ENCODE measurements at places on chromosomes 13 and 19.

DNA sequence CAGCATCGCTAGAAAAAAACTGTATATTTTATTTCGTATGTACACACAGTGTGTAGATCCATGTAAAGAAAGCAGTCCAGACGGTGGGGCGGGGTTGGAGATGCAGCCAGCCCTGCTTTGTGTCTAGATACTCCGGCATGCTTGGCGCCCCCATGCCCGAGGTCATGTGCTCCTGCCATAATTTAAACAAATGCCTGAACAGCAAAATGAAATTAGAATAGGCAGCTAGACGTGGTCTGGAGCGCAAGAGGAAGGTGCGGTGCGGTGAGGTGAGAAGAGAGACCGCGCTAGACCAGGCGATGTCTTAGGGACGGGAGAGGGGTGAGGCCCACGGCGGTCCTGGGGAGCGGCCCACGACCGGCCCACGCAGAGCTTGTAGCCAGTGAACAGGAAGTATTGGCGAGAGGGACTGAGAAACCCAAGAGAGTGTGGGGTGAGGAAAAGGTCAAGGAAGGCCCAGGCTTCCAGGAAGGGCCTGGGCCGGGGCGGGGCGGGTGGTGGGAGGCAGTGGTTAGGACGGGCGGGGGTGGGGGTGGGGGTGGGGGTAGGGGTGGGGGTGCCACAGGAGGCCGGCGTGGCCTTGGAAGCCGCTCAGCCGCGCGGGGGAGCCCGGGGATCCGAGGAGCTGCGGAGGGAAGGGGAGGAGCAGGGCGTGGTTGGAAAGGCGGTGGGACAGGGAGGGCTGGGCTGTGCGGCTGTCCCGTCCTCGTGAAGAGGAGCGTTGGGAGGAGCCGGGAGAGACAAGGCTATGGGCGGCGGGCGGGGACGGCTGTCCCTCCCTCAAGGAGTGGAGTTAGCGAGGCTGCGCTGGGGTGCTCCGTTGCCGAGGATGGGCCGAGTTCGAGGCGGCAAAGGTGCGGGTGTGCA lies 254.7 kb upstream of the SGCG start:
- peak; percentile 83 for DNase-seq

- no peak for DNase-seq
These were observed 168.3 kb upstream of the SLITRK1 start for GRCh38 chr13:84050536-84050935.

- DNase-seq = no peak
These were observed 16.0 kb downstream of the RFX1 start for GRCh38 chr19:13990085-13990484.

DNA sequence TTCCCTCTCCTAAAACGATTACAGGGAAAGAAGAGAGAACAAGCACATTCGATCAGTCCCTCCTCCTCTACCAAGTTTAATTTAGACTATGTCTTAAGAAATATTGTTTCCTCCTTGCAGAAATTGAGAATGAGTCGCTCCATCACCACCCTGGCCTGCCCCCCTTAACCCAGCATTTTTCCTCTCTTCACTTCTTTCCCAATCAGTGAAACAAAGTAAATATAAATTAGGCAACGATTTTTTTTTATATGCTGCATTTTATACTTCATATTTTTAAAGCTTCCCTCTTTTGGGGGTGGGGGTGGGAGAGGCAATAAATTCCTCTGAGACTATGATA lies 300.0 kb downstream of the SPRY2 start:
- no peak for DNase-seq

DNA sequence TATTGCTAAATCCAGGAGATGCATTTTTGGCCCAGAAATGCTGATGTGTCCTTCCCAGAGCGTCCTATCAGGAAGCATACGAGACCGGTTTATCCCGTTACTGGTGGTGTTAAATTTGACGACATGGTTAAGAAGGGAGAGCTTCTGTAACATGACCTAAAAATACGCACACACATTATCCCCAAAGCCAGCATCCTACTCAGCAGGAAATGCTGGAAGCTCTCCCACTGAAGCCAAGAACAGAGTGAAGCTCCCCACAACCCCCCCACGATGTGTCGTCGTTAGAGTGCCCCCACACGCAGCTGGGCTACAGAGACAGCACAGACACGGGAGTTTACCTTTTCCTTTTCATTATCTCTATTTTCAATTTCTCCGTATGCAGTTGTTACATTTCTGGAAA lies 45.1 kb upstream of the MCF2L start:
- no peak for DNase-seq

GRCh38 chr19:7483720-7484201 lies 5.1 kb downstream of the PEX11G start:
- no peak for DNase-seq

- DNase-seq = no peak
These were observed 1472.6 kb downstream of the UQCRFS1 start for GRCh38 chr19:27740396-27740795.

DNA sequence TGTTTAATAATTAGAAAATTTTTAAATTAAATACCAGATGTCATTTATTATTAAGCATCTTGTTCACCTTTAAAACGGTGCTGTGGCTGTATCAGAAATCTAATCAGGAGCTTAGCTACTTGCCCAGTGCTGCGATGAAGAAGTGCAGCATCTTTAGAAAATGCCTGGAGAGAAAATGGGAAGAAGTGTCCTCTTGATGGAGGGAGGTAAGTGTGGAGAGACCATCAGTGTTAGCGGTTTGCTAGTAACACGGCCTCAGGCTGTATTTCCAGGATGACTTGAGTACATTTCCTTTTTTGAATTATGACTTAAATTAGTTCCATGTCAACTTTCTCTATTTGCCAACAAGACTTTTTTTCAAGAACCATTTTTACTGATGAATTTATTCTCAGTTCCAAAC lies 74.1 kb downstream of the SHISA2 start:
- no peak for DNase-seq

DNA sequence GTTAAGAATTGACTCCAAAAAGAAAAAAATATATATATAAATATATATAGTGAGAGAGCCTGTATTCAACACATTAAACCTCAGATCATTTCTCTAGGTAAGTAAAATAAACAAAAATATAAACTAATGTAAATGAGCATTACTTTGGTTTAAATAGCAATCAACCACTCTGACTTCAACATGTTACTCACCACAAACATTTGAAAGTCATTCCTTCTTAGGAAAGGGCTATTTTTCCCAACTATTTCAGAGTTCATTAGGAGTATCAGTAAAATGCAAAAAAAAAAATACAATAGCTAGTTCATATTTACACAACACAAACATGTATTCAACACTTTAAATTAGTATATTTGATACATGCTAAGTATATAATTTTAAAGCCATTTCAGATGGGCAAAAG lies 40.5 kb downstream of the KLF12 start:
- DNase-seq = no peak

GRCh38 chr19:54535601-54536000 lies 33.0 kb downstream of the LAIR2 start:
- DNase-seq = no peak

DNA sequence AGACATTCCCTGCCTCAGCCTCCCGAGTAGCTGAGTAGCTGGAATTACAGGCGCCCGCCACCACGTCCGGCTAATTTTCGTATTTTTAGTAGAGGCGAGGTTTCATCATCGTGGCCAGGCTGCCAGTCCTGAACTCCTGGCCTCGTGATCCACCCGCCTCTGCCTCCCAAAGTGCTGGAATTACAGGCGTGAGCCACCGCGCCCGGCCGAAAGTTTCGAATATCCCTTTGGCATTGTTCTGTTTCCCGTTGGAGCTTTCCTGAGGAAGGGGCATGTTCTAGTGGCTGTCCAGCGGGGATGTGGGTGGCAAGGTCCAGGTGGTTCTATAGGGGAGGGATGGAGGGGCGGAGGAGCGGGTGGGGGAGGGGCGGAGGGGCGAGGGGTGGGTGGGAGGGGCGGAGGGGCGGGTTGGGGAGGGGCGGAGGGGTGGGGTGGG lies 2.1 kb upstream of the BSG start:
- no peak for DNase-seq

- no peak for DNase-seq
These were observed 45.7 kb downstream of the TPP2 start for GRCh38 chr13:102642475-102642874.

DNA sequence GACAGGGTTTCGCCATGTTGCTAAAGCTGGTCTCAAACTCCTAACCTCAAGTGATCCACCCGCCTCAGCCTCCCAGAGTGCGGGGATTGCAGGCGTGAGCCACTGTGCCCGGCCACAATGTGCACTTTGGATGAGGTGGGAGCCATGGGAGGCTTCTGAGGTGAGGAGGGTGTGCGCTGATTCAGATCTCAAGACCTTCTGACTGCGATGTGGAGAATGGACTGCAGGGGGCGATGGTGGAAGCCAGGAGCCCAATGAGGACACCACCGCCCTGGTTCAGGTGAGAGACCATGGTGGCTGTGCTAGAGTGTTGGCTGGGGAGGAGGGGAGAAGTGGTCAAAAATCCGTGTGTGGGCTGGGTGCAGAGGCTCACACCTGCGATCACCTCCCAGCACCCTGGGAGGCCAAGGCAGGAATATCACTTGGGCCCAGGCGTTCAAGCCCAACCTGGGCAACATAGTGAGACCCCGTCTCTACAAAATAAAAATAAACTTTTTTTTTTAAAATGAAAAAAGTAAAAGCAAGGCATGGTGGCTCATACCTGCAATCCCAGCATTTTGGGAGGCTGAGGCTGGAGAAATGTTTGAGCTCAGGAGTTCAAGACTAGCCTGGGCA lies 5.6 kb downstream of the INAFM1 start:
- no peak for DNase-seq
